ENCODE measurements at places on chromosomes 7 and 10.

DNA sequence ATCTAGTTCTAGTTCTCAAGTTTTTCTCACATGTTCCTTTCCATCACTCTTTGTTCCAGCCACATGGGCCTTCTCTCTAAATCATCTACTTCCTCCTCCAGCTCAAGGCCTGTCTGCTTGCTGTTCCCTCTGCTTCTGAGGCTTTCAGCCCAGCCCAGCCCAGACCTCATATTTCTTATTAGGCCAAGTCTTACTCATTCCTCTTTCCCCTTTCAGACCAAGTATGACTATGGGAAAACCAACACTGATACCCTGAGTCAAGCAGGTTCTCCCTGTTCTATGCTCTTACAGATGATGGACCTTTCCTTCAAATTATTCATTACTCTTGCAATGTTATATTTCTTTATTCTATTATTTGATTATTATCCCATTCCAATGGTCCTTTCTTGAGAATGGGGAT lies 80.3 kb upstream of the SEM1 start:
- DNase-seq, result no peak

GRCh38 chr7:69130396-69130795 lies 467.9 kb upstream of the AUTS2 start:
- no peak for DNase-seq

DNA sequence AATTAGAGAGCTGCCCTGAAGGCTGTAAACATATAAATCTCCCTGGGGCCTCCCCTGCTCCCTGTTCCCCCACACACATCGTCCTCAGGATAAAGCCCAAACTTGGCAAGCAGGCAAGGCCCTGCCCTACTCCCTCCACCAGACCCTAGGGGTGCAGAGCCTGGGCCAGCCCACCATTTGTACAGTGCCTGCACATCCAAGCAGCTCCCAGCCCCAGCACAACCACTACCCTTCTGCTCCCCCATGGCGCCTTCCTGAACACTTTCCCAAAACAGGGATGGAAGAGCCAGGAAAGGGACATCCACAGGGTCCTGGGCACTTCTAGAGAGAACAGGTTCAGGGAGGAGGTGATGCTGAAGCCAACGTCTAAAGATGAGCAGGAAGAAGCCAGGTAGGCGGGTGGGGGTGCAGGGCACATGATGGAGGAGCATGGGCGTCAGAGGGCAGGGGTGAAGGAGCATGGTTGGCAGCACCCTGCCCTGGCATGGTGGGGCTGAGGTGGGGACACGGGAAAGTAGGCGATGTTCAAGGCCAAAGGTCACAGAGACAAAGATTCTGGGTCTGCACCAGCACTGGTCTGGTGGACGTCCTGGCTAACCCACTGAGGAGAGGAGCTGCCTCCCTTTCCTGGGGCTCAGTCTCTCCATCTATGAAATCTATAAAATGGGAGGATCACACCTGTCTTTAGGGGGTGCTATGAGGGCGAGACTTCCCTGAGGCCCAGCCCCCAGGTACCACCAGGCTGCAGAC lies 140.6 kb downstream of the ARHGAP22 start:
- DNase-seq, result no peak

- DNase-seq, result no peak
These were observed 711.2 kb upstream of the NRP1 start for GRCh38 chr10:34045571-34046190.
